M059J (cell line): ENCODE measurements at places on chromosomes 2 and 18. TPM values are rescaled to one million over a fixed set of nuclear protein-coding genes. Genes with fewer than 3 reads are reported as not detected.
A peak's percentile ranks its signal among the peaks of the same experiment; 100 is the strongest.

- no peak for DNase-seq
Measured at GRCh38 chr2:9809064-9809356, 34.3 kb upstream of the TAF1B start.

DNA sequence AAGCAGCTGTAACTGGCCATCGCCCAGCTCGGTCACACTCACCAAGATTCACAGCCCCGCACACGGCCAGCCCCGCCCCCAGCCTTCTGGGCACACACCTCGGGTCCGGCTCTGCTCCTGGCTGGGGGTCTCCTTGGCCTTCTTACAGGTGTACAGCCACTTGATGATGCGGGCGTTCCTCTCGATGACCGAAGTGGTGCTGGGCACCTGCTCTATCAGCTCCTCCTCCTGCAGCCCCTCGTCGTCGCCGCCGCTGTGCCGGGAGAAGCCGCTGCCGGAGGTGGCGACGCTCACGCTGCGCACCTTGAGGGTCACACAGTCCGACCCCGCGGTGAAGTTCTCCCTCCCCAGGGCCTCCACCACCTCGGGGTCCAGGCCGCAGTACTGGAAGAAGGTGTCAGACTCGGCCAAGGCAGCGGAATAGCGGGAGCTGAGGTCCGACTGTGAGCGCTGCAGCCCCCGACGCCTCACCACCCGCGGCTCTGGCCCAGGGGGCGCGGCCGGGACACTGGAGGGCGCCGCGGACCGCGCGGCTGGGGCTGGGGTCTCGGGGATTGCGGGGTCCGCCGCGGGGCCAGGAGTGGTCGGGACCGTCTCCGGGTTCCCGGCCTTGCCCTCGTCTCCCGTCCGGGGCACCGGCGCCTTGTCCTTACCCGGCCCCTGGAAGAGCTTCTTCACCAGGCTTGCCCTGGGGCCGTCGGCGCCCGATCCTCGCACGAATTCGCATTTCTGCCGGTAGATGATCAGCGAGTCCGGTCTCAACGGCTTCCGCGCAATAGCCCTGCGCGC lies 769 bp downstream of the FAM110C start:
- DNase-seq = no peak

DNA sequence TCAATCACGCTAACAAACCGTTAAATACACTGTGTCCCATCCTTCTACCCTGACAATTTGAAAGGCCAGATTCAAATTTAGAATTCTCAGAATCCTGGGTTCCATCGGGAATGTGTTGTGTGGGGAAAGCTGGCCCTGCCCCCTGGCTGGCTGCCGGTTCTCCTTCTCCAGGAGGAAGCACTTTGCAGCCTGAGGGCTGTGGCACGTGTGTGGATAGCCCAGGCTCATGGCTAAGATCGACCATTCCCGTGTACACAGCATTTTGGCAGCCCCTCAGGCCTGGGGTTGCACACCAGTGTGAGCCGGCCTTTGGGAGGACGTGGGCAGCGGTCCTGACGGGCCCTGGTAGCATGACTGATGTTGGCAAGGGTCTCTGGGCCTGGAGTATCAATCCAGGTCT lies 51.0 kb upstream of the ROCK2 start:
- no peak for DNase-seq

DNA sequence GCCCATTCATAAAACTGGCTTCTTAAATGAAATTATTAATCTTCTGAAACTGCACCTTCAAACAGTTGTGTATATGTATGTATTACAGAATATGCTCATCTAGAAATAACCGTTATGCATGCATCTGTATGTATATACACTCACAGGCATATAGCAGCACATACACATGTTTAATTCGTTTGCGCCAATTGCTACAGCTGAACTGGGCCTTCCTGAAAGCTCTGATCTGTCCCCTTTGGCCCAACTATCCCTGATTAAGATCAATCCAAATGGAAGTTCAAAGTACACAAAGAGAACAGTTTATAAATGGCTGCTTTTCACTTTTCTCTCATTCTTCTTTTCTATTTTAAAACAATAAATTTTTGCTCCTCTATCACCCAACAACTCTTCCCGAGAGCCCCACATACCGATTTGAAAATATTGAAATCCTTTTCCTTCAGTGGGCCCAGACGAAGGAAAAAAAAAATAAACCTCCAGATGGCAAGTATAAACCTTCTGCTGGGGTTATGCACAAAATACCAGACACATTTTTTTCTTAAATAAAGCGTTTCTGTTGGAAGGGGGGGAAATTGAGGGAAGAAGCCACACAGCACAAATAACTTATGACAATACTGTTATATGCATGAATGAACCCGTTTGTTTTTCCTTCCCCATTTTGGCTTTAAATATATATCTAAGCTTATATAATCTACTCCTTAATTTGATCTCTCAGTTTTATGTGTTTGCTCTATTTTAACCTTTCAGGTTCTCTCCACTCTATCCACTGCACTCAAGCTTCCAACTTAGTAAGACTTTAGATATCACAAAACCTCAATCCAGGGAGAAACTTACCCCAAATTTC lies 267.3 kb downstream of the TCF4 start:
- DNase-seq = peak; percentile 47

DNA sequence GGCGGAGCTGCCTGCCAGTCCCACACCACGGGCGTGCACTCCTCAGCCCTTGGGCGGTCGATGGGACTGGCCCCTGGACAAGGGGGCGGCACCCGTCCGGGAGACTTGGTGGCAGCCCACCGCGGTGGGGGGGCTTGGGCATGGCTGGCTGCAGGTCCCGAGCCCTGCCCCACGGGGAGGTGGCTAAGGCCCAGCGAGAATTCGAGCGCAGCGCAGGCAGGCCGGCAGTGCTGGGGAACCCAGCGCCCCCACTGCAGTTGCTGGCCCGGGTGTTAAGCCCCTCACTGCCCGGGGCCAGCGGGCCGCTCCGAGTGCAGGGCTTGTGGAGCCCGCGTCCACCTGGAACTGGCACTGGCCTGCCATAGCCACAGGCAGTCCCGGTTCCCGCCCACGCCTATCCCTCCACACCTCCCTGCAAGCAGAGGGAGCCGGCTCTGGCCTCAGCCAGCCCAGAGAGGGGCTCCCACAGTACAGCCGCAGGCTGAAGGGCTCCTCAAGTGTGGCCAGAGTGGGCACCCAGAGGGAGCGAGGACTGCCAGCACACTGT lies 742.9 kb upstream of the DDX18 start:
- DNase-seq = no peak

GRCh38 chr18:78994531-78994930 lies 14.9 kb downstream of the SALL3 start:
- DNase-seq = no peak

- DNase-seq = no peak
Measured at GRCh38 chr2:236271851-236272250, 7.6 kb upstream of the ASB18 start.

- peak; percentile 68 for DNase-seq
Measured at GRCh38 chr2:239264838-239265651, 135.8 kb downstream of the HDAC4 start.

DNA sequence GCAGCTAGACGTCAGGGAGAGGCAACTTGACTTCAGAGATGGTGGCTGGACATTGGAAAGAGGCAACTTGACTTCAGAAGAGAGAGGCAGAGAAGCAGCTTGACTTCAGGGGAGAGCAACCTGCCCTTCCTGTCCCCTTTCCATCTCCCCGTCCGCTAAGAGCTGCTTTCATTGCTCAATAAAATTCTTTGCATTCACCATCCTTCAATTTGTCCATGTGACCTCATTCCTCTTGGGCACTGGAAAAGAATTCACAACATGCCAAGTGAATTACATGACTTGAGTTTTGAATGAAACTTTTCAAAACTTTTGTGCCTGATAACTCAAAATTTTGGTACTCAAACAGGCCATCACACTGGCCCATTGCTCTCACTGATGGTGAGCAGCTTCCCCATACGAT lies 158.9 kb downstream of the DPP4 start:
- DNase-seq = peak; percentile 14

DNA sequence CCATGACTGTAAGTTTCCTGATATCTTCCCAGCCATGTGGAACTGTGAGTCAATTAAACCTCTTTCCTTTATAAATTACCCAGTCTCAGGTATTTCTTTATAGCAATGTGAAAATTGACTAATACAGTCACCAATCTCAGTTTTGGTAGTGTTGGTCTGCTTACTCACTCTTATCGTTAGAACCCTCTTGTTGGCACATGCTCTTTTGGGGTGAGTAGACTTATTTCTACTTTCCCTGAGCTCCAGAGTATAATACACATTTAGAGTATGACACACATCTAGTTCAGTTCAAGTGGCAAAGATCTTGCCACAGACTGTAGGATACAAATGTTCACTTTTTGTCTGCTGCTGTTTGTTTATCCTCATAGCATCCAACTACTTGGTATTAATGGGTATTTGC lies 347.5 kb upstream of the CELF4 start:
- no peak for DNase-seq

DNA sequence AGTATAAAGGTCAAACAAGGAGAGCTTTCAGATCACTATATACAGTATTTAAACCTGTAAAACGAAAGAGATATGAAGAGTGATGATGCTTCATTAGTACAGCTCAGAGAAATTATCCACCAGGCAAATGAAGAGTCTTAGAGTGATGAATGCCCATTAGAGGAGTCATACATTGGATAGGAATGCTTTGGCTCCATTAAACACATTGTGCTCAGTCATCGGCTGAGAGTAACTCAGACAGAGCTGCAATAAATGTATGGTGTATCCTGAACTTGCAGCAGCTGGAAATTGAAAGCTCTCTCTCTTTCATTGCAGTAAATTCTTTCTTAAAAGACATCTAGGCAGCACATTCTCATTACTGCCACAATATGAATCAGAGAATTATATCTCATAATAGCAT lies 340.8 kb upstream of the SPHKAP start:
- DNase-seq = peak; percentile 18

GRCh38 chr18:52077251-52077983 lies 262.6 kb upstream of the DCC start:
- DNase-seq = no peak

DNA sequence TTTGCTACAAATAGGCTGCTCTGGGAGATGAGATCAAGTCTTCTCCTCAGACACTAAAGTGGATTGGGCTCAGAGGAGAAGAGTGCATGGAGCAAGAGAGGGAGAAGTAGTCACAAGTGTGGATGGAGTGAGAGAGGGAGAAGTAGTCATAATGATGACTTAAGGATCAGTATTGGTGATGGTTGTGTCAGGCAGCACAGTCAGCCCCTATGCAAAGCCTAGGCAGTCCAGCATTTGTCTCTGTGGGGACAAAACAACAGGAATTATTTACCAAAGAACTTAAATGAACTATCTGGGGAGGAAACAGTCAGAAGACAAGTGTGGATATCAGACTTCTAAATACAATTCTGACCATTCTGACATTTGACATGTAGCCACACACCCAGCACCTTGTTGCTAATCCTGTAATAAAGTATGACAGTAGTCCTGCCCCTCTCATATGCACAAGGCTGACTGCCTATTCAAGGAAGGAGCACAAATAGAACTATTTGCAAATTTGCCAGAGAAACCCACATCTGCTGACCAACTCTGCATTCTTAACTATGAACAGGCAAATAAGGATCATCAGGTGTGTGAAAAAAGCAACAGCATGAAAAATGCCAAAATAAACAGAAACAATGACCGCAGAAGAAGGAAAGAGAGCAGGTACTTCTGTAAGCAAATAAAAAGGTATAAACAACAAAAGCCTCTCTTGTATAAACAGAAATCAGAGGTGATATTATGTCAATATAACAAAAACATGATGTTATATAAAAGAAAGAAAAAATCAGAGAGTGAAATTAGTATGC lies 1597.9 kb upstream of the ACVR2A start:
- no peak for DNase-seq

- DNase-seq = peak; percentile 22
Measured at GRCh38 chr2:214203744-214204289, 207.0 kb upstream of the VWC2L start.

DNA sequence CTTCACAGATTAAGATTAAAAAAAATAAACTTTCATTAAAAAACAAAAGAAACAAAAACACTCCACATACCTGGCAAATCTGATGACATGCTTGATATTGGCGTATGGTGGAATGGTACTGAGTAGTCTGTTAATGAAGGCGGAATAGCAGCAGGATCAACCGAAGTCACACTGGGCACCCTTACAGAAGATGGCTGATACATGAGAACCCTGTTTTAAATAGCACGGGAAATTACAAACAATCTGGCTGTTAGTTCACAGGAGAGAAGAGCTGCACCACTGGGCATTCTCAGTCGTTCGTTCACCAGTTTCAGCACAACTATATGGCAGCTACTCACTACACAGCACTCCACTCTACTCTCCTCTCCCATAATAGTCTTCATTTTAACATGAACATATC lies 64.0 kb upstream of the ST8SIA5 start:
- DNase-seq = no peak

DNA sequence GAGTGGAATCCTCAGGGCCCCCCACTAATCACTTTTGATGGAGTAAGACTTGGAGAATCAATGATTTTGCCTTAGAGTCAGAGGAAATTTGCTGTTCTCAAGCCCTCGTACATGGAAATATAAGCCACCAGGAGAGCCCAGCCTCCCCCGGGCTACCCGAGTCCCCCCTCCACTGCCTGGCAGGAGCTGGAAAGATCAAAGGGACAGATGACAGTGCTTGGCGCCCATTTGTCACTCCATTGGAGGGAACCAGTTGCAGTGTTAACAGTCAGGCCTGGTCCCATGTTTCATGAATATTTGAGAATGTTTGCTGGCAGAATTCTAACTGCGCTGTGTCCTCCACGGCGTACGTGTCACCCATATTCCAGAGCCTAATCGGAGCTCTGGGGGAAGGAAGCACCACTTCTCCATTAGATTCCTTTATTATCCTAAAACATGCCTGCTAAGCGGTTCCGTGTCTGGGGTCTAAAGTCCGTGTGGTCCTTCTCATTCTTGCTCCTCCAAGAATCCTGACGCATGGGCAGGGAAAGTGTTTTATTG lies 202.4 kb downstream of the KLHL29 start:
- DNase-seq = no peak

HSPD1 gene
- 144 and 237 TPM in 2 replicates for total RNA-seq

NAT8 gene
- not detected in 2 replicates for total RNA-seq

KIAA2012 gene
- total RNA-seq = not detected in 2 replicates

SCYGR1 gene
- not detected in 2 replicates for total RNA-seq
